ENCODE measurements at places on chromosomes 5 and 9. TPM values are rescaled to one million over a fixed set of nuclear protein-coding genes. Genes with fewer than 3 reads are reported as not detected.
A peak's percentile ranks its signal among the peaks of the same experiment; 100 is the strongest.

Gene DUSP1
- 8.9 TPM for total RNA-seq

Gene MRPL41
- total RNA-seq = 54.9 TPM

GRCh38 chr5:137220523-137220927 lies 278.6 kb downstream of the SPOCK1 start:
- DNase-seq = no peak

DNA sequence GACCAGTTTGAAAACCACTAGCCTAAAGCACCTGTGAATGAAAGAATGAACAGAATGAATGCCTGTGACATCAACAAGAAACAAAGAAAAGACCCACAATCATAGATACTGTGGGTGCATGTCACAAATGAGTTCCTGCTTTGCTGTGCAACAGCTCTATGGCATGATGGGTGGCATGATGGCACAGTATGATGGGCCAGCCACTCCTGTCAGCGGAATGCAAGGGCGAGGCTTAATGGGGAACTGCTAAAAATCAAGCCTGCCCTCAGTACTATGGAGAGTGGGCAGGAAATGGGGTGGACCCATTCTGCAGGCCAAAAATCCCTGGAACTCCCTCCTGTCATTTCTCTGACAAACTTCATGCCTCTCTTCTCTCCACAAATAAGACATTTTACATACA lies 89.0 kb downstream of the DCP2 start:
- no peak for DNase-seq

Gene LPAR1
- total RNA-seq = not detected

DNA sequence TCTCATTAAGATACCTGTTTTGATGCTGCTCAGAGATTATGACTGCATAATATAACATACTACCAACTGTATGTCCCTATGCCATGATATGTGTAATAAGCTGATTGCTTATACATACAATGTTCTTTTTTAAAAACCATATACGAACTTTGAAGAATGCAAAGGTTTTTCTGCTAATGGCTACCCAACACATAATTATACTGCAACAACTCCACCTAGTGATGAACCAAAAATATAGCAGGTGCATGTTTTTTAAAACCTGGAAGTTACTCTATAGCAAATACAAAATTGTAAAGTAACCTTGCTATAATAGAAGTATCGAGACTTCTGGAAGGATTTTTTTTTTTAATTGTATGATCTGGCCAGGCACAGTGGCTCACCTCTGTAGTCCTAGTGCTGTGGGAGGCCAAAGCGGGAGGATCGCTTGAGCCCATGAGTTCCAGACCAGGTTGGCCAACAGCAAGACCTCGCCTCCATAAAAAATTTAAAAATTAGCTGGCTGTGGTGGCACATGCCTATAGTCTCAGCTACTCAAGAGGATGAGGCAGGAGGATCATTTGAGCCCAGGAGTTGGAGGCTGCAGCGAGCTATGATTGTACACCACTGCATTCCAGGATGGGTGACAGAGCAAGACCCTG lies 49.1 kb downstream of the HOMER1 start:
- no peak for DNase-seq

Gene NR5A1
- not detected for total RNA-seq

DNA sequence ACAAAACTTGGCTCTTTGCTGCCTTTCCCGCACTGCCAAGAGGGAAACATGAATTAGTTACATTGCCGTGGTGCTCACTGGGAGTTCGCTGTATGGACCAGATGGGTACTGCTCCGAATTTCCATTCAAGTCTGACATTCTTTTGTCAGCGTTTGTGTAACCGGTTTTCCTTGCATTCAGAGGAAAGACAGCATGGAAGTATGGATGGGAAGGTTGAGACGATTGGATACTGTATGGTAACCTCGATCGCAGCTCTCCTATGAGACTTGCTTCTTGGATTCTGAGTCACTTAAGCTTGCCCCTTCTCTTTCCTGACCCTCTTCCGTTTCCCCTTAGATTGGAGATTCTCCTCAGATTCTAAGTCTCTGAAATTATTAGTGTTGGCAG lies 625 bp upstream of the UBLCP1 start:
- DNase-seq = no peak

GRCh38 chr9:129483415-129484351 lies 137.2 kb downstream of the C9orf50 start:
- DNase-seq = peak; percentile 46

- no peak for DNase-seq
Measured at GRCh38 chr5:164532235-164532900, 1026.9 kb downstream of the MAT2B start.
